Amygdala (tissue), 56 donors: ENCODE measurements at places on chromosomes 1 and 21.

DNA sequence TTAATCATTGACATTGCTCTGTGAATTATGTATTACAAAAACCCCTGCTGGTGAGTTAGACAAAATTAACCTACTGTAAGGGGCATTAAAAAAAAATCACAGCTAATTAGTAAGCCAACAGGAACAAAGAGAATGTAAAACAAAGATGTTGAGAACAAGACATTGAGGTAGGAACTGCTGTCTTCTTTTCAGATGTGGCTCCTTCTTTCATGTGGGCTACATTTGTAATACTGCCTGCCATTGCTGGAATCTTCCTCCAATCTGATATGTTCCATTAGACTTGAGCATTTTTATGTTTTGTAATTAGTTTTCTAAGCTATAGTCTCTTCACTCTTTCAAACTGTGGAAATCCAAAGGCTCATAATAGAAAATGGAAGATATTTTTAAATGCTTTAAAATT is 353.0 kb downstream of the ADGRL2 start:
- no peak for DNase-seq

DNA sequence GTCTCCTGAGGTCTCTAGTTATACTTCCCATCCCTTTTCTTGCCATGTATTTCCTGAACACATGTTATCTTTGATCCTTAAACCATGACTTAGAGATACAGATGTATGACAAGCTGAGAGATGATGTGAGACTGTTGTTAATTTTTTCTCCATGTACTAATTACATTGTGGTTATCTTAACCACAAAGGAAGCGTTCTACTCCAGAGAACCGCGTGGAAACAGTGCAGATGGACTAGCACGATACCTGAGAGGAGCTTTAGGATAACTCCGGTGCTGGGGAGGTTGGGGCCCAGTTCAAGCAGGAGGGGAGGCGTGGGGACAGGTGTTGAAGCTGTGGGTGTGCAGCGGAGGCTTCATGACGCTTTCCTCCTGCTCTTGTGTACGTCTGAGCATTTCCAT is 17.5 kb downstream of the PDE9A start:
- DNase-seq: no peak

DNA sequence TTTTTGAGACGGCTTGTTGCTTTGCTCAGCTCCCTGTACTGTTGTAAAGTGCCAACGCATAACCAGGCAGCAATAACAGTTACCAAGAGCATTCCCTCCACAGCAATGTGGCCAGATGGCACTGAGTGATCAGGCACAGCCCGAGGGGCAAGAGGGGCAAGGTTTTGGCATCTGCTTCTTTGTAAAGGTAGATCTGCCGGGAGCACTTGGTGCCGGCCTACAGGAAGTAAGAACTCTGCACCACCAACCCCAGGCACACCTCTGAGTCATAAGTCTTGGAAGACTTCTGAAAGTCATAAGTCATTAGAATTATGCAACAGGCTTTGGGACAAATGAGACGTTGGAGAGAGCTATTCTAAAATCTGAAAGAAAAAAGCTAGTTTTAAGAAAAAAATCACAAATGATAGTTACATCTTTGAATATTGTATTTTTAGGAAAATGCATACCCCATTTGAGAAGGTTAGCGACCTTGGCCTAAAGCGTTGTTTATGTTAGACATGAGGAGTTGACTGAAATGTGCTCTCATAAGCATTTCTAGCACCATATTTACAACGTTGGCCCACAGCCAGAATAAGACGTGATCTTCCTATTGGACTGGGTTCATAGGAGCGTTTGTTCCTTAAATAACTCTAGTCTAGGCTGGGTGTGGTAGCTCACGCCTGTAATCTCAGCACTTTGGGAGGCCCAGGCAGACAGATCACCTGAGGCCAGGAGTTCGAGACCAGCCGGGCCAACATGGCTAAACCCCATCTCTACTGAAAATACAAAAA is 37.7 kb upstream of the MAP10 start:
- no peak for DNase-seq

GRCh38 chr1:241722947-241723346 is 70.9 kb downstream of the WDR64 start:
- DNase-seq: no peak

DNA sequence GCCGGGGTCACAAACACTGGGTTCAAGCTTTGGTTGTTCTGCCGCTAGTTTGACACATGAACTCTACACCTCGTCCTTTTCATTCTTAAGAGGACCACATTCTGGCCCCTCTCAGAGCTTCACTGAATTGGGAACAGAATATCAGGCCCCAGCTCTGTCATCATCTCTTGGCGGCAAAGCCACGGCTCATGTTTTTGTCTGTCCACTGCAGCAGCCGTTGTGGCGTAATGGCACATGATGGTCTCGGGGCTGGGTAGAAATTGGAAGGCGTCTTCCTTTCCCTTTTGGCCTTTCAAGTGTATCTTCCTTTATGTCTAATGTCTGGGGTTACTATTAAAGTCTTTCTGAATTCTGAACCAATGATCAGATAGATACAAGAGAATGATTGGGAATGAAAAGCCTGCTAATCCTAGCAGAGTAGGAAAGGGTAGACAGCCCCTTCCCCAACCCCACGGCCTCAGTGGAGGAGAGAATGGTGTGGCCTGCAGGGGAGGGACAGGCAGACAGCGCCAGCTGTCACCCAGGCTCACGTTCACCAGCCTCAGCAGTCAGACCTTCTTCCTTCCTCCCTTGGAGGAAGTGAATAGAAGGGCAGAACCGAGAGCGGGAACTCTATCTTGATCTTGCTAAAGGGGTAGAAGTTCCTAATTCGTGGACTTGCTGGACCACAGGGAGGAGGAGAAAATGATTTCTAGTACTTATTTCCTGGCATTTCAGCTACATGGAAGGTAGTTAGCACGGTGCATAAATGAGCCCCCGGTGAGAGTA is 498.1 kb downstream of the KIF26B start:
- DNase-seq: no peak

GRCh38 chr1:187977298-187977697 is 1148.5 kb downstream of the PLA2G4A start:
- no peak for DNase-seq

DNA sequence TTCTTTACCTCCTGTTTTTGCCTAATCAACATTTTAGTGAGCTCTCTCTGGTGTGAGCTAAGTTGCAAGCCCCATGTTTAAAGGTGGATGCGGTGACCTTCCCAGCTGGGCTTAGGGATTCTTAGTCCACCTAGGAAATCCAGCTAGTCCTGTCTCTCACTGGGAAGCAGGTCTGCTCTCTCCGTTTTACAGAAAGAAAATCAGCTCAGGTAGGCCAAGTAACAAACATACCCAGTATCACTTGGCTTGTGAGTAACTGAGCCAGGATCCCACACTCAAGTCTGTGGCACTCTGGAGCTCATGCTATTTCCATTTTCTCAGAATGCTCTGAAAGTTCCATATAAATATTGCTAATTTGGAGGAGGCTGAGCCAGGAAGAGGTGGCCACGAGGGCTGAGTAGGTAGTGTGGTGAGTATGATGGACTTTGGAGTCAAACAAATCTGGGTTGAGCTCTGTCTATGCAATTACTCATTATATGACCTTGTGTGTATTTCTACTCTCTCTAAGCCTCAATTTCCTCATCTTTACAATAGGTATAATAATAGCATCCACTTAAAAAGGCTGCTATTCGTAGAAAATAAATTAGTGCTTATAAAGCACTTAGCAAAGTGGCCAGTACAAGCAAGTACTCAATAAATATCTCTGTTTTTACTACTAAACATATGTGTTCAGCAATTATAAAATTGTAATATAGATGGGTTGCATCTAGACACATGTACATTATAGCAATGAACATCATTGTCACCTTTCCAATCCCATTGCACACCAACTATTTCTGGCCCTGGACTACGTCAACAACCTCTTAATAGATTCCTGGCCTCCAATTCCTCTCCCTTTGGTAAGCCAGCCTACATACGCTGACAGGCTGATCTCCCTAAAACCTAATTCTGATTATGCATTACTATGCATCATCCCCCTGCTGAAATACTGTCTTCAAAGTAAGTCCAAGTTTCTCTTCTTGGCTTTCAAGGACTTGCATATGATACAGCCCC is 32.7 kb upstream of the DHCR24 start:
- no peak for DNase-seq

GRCh38 chr1:91673613-91674012 is 173.0 kb downstream of the CDC7 start:
- DNase-seq: no peak

DNA sequence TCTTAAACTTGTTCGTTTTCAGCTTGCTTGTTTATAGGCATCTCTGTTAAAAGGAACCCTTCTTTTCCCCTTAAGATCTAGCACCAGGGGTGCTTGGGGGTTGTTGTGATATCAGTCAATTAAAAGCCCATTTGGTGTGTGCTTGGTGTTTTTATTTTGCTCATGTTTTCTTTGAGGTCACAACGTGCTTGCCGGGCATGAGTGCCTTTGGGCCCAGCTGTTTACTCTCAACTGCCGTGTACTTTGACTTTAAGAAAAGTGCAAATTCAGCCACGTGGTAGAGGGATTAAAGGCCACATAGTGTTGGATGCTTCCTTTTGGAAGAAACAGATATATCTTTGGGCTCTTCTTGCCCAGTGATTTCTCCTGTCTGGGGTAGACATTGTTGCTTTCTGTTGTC is 10.5 kb downstream of the ARID1A start:
- no peak for DNase-seq

GRCh38 chr1:7046314-7046713 is 261.1 kb downstream of the CAMTA1 start:
- no peak for DNase-seq

GRCh38 chr21:35254765-35255138 is 205.7 kb upstream of the RUNX1 start:
- DNase-seq: no peak

GRCh38 chr1:63892632-63893395 is 119.0 kb downstream of the ROR1 start:
- peak; percentile 9 for DNase-seq

- no peak for DNase-seq
These were observed 292.1 kb upstream of the VAMP3 start for GRCh38 chr1:7478809-7479499.

- no peak for DNase-seq
These were observed 14.6 kb downstream of the NGF start for GRCh38 chr1:115323366-115324004.

- no peak for DNase-seq
These were observed 118.5 kb downstream of the PLD5 start for GRCh38 chr1:242405947-242406346.

- DNase-seq: no peak
These were observed 54.6 kb upstream of the RWDD3 start for GRCh38 chr1:95179205-95179986.

- DNase-seq: no peak
These were observed 28.9 kb downstream of the ALPL start for GRCh38 chr1:21537932-21538630.

DNA sequence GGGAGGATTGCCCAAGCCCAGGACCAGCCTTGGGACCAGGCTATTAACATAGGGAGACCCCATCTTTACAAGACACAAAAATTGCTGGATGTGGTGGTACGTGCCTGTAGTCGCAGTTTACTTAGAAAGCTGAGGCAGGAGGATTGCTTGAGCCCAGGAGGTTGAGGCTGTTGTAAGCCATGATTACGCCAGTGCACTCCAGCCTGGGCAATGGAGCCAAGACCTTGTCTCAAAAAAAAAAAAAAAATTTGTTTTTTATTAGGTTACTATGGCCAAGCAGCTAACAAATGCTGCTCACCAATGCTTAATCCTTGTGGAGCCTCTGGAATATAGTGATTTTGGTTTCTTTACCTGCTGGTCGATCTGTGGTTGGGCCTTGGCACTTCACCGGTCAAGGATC is 8.8 kb downstream of the ARID1A start:
- no peak for DNase-seq

DNA sequence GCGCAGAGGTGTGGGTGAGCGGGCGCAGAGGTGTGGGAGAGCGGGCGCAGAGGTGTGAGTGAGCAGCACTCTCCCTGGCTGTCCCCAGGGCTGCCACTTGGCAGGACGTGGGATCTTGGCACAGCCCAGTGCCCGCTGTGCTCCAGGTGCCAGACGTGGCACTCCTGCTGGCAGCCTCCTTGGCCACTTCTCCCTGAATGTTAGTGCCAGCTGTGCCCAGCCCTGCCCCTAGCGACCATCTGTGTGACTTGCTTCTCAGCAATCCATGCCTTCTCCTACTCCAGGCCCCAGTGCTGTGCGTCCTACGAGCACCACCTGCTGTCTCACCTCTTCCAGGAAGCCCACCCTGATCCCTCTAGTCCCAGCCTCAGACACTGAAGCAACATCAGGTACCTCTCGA is 30.5 kb downstream of the KRTAP10-1 start:
- DNase-seq: no peak

- peak; percentile 20 for DNase-seq
These were observed at the start of gene ANKRD45 for GRCh38 chr1:173669491-173669941. Gene ANKRD45, minus strand, starts transcription at chr1:173669851. Its CDS starts 10,433 bp downstream, at chr1:173659418.

- no peak for DNase-seq
These were observed 36.9 kb upstream of the HIVEP3 start for GRCh38 chr1:41955461-41956159.

- DNase-seq: peak; percentile 37
These were observed 91.9 kb downstream of the TSEN15 start for GRCh38 chr1:184143449-184143848.

GRCh38 chr1:224621813-224622682 is 5.9 kb downstream of the CNIH3 start:
- no peak for DNase-seq

DNA sequence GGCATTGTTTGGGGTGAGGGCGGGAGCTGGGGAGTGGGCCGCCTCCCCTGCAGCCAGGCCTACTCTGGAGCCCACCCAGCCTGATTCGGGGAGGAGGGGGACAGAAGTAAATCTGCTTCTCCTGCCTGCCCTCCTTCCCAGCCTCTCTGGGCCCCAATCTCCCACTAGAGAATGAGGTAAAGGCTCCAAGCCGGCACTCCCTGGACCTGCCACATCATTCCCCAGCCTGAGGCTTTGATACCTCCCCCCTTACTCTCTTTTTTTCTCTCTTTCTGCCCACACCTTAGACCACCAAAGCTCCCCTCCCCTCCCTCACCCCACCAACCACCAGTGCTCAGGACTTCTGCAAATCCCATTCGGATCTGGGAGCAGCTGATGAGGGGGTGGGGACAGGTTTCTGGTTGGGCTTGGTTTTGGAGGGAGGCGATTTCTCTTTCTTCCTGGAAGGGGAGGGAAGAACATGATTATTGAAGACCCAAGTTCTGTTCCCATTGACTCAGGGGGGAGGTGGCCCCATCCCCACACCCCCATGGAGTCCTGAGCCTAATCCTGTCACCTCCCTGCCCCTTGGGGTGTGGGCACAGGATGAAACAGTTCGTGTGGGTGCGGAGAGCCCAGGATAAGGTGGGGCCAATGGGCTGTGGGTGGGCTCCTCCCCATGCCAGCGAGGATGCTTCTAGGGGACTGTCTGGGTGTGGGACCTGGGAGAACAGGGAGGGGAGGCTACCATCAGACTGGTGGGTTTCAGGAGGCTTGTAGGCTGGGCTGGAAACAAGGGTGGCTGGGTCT is 1.3 kb downstream of the MAP7D1 start:
- DNase-seq: no peak

DNA sequence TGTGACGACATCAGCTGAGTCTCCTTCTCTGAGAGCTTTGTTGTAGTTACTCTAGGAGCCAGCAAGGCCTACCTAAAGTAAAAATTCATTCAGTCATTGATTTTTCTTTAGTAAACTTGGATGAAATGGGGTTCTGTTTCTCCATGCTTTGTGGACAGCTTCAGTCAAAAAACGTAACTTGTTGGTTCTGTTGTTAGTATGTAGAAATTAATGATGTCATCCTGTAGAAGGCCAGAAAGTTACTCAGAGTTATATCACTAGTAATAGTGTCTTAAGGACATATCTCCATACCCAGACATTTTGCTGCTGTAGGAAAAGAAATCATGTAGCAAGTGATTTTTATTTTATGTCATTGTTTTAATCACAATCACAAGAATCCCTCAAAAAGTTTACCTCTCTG is 43.0 kb downstream of the KDM1A start:
- DNase-seq: no peak

- DNase-seq: peak; percentile 30
These were observed 9.2 kb upstream of the EVA1C start for GRCh38 chr21:32403201-32403777.
